ENCODE measurements at places on chromosomes 7 and 10.

DNA sequence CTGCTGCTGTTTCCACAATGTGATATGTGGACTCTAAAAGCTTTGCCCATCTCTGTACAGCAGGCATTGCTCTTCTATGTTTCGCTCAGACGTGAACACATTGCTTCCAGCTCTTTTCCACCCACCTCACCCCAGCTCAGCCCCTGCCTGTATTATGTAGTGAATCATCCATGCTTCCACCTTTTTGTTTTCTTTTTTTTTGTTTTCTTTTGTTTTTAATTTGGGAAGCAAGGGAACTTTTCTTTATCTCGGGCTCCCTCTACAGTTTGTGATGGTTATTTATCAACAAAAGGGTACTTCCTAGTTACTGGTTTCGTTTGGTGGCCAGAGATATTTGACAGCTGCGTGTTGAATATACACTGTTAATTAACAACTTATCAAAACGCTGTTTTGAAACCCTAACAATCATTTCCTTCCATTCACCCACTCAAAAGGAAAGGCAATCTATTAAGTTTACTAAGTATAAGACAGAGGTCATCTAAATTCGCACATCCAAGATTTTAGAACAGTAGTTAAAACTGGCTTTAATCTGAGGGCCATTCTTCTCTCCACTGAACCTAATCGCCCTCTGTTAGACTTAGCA lies 127.9 kb upstream of the STK17A start:
- peak; percentile 62 for DNase-seq

GRCh38 chr7:14184292-14184864 lies 194.9 kb upstream of the ETV1 start:
- no peak for DNase-seq

- DNase-seq, result no peak
These were observed 189.9 kb upstream of the LYZL1 start for GRCh38 chr10:29099001-29099400.

GRCh38 chr10:70551971-70552422 lies 50.5 kb downstream of the PRF1 start:
- peak; percentile 93 for DNase-seq

DNA sequence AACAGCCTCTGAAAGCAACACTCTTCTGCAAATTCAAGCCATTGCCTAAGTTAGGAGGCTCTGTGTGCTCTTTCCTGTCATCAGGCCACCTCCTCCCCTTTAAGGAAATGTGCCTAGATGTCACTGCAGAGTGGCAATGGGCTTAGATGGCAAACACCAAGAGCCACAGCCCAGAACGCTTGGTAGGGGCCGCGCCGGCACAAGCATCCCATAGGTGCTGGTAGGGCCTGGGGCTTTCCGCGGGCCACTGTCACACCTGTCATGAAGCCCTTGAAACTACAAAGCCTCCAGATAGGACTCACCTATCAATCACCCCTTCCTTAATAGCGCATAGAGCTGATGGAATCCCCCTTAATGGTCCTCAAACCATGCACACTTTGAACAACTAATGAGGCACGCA lies 299.9 kb downstream of the GRID1 start:
- no peak for DNase-seq

DNA sequence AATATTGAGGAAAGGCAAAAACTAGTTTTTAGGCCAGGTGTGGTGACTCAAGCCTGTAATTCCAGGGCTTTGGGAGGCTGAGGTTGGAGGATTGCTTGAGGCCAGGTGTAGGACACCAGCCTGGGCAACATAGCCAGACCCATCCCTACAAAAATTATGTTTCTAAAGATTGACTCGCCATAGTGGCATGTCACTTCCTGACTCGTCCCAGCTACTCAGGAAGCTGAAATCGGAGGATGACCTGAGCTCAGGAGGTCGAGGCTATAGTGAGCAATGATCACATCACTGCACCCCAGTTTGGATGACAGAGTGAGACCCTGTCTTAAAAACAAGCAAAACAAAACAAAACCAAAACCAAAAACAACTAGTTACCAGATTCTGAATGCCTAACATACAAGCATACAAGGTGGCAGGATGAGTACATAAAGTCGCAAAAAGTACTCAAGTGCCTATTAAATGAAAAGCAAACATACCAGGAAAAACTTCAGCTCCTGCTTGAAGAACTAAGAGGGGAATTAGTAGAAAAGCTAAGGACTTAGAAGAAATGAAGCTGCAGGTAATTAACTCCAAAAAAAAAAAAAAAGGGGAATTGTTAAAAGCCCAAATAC lies 14.1 kb downstream of the ZNF398 start:
- peak; percentile 8 for DNase-seq

DNA sequence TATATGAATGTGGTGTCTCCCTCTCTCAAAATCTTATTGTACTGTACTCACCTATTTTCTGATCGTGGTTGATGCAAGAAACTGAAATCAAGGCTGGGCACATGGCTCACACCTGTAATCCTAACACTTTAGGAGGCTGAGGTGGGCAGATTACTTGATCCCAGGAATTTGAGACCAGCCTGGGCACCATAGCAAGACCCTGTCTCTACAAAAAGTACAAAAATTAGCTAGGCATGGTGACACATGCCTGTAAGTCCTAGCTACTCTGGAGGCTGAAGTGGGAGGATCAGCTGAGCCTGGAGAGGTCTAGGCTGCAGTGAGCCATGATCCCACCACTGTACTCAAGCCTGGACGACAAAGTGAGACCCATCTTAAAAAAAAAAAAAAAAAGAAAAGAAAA lies 16.0 kb downstream of the MMRN2 start:
- no peak for DNase-seq

DNA sequence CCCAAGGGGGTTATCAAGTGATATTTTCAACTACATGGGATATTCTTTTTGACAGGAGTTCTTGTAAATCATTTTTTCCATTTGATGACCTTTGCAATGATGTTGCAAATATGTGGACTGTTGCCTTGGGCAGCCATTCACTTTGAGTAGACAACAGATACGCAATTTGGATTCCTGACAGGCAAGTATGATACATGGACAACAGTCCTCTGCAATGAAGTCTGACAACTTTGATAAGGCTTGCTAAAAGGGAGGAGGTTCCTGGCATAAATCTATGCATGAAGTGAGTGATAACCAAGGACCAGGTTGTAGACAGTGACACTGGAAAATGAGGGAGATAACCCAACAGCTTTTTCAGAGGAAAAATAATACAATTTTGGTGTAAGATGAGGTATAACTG lies 17.7 kb downstream of the LRRD1 start:
- no peak for DNase-seq

GRCh38 chr7:144057954-144058353 lies 9.2 kb downstream of the OR2A5 start:
- no peak for DNase-seq

DNA sequence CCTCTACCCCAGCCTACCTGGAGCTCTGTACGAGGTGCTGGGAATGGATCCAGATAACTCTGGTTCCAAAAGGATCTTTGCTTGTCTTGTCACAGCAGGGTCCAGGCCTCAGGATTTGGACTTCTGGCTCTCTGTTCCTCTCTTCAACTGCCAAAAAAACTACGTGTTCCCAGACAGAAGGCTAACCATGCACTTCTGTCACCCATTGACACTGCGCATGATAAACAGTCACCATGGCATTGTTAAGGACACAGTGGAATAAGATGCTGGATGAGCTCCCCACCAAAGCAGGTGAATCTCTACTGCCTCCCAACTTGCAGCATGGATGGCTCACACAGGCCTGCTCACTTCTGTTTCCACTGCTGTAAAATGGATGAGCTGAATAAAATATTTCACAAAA lies 637.9 kb downstream of the TNS3 start:
- no peak for DNase-seq

DNA sequence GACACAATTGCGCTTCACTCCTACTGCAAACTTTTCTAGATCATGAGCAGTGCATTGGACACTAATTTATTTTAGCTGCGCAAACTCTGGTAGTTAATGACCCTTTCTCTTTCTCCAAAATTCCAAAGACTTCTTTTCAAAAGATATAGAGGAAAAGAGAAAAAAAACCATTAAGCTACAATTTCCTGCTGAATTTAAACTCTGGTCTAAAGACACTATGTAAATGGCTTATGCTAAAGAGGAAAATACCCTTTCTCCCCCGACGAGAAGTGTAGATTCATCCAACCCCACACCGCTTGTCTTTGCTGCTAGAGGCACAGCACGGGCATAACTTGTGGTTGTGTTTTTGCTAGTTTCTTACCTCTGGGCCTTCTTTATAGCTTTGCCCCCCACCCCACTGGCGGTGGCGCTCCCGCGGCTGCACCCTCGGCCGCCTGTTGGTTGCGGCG lies 84.1 kb downstream of the SNX10 start:
- DNase-seq, result no peak

GRCh38 chr7:36344622-36345021 lies 45.0 kb upstream of the ANLN start:
- DNase-seq, result no peak

GRCh38 chr7:1114505-1114904 lies 26.6 kb downstream of the GPER1 start:
- no peak for DNase-seq

DNA sequence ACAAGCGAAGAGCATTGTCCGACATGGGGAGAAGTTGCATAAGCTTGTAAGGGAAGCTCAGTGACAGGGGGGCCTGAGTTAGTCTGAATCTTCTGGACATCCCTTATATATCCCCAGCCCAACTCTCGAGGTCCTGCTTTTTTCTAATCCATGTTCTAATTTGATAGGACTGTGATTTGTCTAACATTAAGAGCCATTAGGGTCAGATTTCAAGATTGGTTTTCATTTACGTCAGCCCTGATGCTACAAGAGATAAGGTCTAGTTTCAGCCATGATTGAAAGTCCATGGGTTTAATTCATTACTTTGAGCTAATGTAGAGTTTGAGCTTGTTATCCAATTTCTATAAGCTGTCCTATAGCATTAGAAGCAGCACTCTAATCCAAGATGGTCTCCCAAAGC lies 20.3 kb downstream of the TLX1 start:
- DNase-seq, result no peak

- no peak for DNase-seq
These were observed 29.2 kb upstream of the RTKN2 start for GRCh38 chr10:62297857-62298256.

DNA sequence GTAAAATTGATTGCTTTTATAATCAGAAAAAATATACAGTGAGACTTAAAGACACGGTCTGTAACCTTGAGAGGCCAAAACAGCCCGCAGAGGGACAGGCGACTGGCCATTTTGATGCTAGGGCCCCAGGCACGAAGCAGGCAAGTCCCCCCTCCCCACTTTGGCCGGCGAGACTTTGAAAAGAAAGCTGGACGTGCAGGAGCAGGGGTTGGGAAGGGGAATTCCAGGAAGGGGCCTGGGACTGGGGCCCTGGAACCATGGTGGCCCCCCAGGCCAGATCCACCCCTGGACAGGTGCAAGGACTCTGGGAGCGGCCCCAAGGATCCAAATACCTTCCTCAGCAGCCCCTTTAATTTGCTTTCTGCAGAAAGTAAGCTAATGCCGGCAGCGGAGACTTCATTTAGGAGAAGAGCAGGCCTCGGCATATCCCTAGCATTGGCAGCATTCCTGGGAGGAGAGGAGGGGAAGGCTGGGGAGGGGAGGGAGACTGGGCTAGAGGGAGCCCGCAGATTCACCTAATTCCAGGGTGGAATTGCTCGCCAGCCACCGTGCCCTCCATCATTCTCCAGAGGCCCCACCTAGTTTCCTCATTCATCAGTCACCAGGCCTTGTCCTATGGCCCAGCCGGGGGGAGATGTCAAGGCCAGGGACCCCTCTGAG lies 24.9 kb upstream of the TNRC18 start:
- no peak for DNase-seq

Data from fibroblast of the aortic adventitia (primary cell).